ENCODE measurements at places on chromosomes 5 and 9.

DNA sequence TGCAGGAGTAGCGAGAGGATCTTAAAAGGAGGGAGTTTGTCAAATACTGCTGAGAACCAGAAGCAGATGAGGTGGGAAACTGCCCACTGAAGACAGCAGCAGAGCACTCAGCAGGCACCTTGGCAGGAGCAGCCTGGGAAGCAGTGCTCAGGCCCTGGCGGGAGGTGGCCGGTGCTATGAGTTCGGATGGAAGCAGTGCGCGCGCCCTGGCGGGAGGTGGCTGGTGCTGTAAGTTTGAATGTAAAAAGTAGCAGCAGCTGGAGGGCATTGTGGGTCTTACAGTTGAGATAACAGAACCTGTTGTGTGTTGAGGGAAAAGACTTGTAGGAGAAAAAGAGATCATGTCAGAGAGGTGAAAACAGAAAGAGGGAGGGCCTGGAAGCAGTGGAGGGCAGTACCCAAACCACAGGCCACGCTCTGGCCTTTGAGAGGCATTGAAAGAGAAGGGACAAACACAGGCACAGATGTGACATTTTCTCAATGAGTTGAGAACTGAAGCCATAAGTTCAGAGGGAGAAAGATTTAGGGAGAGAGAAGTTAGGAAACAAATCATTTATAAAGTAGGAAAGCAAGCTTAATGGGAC lies 130.9 kb downstream of the ERCC6L2 start:
- DNase-seq, result no peak

GRCh38 chr5:57511321-57511720 lies 28.7 kb upstream of the ACTBL2 start:
- DNase-seq, result no peak

- no peak for DNase-seq
Measured at GRCh38 chr5:124880903-124881697, 134.7 kb upstream of the ZNF608 start.

DNA sequence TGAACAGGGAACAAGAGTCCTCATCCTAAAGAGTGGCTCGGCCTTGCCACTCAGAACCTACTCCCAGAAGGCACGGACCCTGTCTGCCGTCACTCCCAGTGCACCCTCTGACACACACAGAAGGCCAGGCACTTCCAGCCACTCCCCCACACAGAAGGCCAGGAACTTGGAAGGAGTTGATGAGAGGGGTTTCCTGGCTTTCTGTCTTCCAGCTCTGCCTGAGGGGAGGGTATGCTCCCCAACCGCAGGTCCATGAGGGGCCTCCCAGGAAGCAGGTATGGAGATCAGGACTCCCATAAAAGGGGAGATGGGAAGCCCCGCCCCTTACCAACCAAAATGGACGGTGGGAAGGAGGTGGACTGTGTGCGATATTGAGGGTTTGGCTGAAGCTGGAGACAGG lies 247.6 kb upstream of the IRX4 start:
- DNase-seq, result no peak

DNA sequence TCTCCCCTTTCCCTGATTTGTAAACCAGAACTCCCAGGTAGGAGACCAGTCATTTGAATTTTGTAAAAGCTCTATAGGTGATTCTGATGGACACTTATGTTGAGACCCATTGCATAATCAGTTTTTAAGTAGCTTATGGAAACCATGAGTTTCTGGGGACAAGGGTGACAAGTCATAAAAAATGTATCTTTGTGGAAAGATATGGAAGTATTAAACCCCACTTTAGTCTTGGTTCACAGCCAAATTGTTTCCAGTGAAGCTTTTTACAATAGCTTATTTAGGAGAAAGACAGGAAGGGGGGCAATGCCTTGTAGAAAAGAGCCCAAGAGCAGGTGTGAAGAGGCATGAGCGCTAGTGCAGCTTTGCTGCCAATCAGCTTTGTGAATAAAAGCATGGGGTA lies 453 bp upstream of the CCL28 start:
- no peak for DNase-seq

DNA sequence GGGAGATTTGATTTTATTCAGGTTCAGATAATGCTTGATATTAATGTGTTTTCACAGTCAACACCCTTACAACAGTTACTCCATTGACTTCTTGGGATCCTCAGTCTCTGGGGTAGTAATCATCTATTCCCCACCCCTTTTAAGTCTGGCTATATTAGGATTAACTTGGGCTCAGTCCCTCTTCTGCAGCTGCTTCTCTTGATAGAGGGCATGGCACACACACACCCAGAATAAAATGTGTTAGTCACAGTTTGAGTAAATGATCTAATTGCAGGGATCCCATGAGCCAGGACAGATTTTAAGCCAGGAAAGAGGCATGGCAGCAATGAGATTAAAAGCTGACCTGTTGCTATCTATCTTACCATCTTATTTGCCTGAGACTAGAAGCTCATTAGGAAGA lies 53.7 kb upstream of the VLDLR start:
- DNase-seq, result no peak

- DNase-seq, result no peak
Measured at GRCh38 chr5:153352685-153353219, 137.7 kb upstream of the GRIA1 start.

- DNase-seq, result no peak
Measured at GRCh38 chr5:91361055-91361701, 21.9 kb downstream of the ARRDC3 start.

GRCh38 chr5:31048282-31049270 lies 144.9 kb upstream of the CDH6 start:
- DNase-seq, result no peak

GRCh38 chr5:176652136-176652535 lies 4.9 kb downstream of the TSPAN17 start:
- DNase-seq, result no peak

- no peak for DNase-seq
Measured at GRCh38 chr9:38641985-38642864, 21.8 kb upstream of the ANKRD18A start.

- no peak for DNase-seq
Measured at GRCh38 chr5:113061846-113062780, 85.5 kb downstream of the DCP2 start.

DNA sequence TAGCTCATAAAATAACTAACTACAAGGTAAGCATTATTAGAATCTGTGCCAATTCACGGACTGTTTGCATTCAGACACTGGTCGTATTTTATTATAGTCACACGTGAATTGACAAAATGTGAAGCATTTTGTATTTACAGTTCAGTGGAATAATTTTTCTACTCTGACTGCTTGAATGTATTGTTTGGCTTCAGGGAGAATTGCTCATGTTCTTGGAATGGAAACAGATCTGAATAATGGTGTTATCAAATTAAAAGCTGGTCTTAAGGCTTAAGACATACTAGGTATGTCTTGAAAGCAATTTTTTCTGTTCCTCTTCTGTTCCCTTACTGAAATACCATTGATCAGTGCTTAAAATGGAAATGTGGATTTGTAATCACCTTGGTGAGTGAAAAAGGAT lies 543.7 kb upstream of the TLE4 start:
- DNase-seq, result no peak

- no peak for DNase-seq
Measured at GRCh38 chr5:3320317-3320875, 275.2 kb upstream of the IRX1 start.

DNA sequence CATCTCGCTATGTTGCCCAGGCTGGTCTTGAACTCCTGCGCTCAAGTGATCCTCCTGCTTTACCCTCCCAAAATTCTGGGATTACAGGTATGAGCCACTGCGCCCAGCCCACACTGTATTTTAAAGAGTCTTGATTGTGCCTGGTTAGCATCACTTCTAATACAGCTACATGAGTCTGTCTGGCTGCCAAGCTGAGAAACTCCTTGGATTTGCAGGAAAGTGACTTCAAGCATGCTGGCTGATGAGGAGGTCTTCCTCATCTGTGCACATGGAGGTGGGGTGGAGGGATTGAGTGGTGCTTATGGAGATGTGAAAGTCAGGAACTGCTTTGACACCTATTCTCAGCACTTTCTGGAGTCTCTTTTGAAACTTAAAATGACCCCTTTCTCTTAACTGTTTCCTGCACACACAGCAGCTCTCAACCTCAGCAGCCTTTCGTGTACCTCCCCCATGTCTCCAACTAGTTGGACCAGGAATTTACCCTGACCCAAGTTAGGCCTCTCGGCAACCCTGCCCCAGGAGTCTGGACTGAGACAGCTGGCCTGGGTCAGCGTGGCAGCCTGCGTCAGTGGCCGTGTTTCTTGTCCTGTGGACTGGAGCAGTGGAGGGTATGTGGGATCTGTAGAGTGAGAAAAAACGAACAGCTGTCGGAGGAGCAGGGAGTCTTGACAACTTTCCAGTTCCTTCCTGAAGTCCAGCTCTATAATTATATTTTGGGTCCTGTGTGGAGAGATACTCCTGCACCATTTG lies 72.5 kb downstream of the ACER2 start:
- no peak for DNase-seq

DNA sequence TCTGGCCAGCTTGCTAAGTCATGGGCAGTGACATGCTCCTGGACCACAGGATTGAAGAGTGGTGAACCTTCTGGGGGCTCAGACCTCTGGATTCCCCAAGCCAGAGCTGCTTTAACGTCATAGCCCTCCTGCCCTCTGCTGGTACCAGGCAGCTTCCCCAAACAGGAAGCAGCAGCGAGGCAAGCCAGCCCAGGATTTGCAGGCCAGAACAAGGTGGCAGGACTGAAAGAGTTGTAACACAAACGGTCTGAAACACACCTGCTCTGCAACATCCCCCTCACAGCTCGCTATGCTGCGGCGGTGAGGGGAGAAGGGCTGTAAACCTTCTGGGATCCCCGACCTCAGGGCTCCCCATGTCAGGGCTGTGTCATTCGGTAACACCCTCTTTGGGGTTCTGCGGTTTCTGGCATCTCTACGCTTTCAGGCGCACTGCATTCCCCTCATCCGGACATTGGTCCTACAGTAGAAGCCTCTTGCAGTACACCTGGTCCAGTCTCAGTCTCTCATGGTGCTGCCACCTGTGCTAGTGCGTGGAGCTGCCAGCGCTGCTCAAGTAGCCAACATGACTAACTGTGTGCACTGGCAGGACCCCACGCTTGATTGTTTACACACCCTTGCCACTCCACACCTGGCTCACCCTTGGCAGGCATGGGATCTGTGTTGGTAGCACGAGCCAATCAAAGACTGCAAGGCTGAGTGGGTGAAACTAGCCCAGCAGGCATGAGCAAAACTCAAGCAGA lies 893.3 kb downstream of the PTPRD start:
- DNase-seq, result no peak

DNA sequence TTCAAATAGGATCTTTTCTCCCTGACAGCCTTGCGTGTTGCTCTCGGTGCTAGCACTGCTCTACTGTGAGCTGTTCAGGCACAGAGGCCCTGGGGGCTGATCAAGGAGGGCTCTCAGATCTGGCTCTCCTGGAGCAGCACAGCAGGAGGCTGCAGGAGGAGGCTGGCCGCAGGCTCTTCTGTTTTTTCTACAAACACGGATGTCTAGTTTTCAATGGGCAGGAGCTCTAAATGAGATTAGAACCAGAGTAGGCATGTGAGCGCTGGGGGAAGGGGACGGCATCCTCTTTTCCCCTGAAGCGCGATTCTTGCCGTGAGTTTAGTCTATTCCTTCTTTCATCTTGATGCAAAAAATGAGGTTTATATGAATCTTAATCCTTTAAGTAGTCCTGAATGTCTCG lies 61.7 kb upstream of the IRX4 start:
- no peak for DNase-seq

DNA sequence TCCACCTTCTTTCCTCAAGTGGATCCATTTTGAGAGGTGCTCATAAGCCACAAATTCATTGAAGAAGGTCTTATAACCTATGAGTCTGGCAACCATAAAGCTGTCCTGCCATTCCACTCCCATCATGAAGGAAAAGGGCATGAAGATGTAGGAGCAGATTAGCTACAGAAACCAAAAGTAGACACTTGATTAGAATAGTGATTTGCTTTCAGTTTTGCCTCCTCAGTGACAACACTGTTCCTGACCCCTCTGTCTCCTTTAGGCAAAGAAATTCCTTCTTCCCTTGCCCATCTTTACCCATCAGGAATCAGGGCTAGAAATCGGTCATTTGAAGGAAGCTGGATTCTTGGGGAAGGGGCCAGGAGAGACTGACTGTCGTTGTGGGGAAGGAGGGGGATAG lies 55.2 kb downstream of the SLC28A3 start:
- DNase-seq, result no peak

Data from stimulated activated CD4-positive, alpha-beta T cell treated with anti-CD3 and anti-CD28 coated beads, Interleukin-1b, Interleukin-23, amount 100 ng/mL, for 1 hour (primary cell).